Psoas muscle (tissue), 8 donors: ENCODE measurements at places on chromosomes 2 and 18. TPM values are rescaled to one million over a fixed set of nuclear protein-coding genes. Genes with fewer than 3 reads are reported as not detected.

- no peak for DNase-seq
These were observed 82.2 kb downstream of the PLB1 start for GRCh38 chr2:28577791-28578680.

DNA sequence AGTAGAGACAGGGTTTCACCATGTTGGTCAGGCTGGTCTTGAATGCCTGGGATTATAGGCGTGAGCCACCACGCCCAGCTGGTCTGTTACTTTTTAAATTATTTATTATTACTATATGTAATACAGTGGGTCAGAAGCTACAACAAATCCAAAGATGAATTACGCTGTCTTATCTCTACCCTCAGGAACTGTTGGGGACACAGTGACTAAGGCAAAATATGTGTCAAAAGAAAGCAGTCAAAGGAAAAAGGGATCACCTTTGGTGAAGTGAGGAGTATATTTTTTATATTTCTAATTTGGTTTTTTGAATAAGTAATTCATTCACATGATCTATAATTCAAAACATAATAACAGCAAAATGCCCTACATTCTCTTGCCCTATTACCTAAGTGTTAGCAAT, 4.7 kb downstream of the CREB1 start:
- no peak for DNase-seq

- DNase-seq: peak; percentile 32
These were observed 18.8 kb upstream of the ALPI start for GRCh38 chr2:232437195-232437571.

Gene SLC4A5
- 2.7 TPM for total RNA-seq

Gene DCDC2C
- total RNA-seq: not detected

- no peak for DNase-seq
These were observed 21.7 kb upstream of the ZBTB14 start for GRCh38 chr18:5317186-5317585.

Gene RTKN
- 6.0 TPM for total RNA-seq

Gene LIMS3
- 6.4 TPM for total RNA-seq

DNA sequence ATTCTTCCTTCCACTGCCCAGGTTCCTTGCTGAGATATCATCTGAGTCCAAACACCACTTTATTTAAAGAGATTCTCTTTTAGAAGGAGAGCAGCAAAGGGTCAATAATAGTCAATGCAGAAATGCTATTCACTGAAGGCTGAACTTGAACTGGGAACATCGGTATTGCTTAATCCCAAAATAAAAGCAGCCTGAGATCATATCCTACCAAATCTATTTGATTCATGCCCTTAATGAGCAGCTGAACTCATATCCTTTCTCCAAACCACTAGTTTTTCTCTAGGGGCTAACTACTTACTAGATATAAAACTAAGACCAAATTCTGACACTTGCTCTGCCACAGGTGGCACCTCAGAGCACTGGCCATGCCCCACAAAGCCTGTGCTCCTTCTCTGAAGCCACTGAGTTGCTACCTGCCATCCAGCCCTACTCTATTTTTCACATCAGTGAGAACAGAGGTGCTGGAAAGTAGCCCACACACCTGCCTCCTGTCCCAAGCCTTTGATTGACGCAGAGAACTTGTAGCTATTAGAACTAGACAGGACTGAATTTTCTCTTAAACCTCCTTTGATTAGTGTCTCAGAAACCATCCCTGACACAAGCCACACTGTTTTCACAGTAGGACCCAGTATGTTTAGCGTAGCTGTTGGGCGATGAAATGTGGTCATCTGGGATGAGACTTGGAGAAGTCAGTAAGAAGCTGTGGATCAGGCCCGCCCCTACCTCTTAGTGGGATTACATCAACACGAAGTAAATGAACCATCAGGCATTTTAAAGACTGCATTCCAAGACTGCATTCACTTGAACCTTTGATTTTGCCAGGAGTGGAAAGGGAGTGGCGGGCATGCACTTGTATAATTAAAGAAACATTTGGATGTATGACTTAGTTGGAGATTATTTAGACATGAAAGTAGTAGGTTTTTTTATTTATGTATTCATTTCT, 124.3 kb downstream of the RBMS1 start:
- DNase-seq: no peak
